ENCODE measurements at places on chromosomes 1 and 21.

DNA sequence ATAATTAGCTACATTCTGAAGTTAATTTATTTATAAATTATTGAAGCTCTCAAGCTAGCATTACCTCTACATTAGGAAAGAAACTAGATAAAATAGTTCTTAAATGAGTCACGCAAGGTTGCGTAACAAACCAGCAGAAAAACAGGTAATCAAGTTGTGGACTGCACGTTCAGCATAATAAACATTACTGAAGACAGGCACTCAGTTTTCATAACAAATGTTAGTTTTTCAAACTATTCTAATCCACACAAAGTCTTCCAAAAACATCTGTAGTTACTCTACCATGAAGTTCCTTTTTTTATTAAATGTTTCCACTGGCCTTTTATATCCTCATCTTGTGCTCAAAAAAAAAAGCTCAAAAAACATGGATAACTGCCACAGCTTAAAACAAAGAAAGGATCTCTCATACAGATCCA, 1.3 kb downstream of the TOR1AIP2 start:
- no peak for DNase-seq

- DNase-seq: no peak
These were observed 3.9 kb downstream of the ARHGEF2 start for GRCh38 chr1:155974208-155975115.

DNA sequence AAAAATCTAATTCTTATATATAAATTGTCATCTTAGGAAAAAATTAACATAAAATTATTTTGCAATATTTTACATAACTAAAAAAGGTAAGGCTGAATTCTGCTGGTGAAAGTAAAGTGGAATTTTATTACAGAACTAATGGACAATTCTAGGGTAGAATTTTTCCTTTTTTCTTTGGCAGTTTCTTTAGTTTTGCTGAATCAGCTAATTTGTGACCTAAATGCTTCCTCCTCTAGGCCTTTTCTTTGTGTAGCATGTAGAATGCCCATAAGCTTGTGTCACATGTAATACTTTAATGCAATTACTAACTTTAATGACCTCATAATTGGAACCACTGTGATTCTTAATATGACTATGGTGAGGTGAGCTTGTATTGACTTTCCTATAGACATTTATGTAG, 1378.4 kb upstream of the ADGRL4 start:
- no peak for DNase-seq

DNA sequence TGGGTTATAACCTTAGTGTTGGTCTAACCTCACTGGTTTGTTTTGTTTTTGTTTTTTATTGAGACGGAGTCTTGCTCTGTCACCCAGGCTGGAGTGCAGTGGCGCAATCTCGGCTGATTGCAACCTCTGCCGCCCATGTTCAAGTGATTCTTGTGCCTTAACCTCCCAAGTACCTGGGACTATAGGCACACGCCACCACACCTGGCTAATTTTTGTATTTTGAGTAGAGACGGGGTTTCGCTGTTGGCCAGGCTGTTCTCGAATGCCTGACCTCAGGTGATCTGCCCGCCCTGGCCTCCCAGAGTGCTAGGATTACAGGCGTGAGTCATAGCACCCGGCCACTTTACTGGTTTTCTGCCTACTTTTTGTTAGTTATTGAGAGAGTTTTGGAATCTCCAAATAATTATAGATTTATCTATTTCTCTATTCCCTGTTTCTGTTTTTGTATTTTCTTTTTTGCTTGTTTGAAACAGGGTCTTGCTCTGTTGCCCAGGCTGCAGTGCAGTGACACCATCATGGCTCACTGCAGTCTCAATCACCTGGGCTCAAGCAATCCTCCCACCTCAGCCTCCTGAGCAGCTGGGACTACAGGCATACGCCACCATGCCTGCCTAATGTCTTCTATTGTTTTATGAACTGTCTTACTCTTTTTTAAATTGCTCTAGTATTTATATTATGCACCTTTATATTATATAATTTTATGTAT, 21.4 kb downstream of the SMG7 start:
- no peak for DNase-seq

DNA sequence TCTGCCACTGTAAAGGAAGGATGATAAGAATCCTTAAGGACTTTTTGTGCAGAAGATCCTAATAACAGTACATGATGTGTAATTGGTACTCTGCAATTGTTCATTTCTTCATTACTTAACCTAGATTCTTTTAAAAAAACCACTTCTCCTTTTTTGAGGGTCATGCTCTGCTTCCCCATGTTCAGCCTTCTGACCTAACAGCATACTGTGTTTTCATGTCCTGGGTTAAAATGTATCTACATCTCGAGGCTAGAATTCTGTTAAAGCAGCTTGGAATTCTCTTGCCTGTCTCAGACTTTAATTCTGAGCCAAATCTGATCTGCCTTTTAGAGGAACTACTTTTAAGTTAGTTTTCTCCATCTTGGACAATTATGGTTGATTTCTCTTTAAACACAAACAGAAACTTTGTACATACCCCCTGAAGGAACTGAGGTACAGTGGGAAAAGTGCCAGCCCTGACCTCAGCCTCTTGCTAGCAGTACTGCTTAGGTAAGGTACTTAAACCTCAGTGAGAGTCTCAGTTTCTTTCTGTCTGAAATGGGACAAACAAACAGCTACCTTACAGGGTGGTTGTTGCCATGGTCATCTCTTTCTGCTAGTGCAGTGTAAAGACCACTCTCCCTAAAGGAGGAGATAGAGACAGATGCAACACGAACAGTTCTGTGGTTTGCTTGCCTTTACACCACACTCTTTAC, 103.2 kb upstream of the DYNLT5 start:
- DNase-seq: no peak

- no peak for DNase-seq
These were observed 37.8 kb downstream of the NSL1 start for GRCh38 chr1:212753749-212754148.

DNA sequence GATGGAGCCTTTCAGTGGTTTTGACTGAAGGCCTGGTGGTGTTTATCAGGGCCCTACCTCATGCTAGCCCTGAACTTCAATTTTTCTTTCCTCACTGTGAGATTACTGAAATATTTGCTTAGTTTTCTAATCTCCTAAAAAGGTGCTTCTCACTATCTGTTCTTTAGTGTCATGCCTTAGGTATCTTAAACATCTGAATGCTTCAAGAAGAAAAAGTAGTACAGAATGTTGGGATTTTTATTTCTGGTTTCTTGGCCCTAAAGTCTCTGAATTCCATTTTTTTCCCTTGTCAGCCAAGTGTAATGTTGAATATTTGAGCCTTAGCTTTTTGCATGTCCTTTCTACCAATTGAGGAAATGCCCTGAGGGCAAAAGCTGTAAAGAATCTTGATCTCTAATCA, 47.9 kb upstream of the PRKACB start:
- no peak for DNase-seq

GRCh38 chr21:39178421-39178820, 4.8 kb downstream of the PSMG1 start:
- DNase-seq: no peak

DNA sequence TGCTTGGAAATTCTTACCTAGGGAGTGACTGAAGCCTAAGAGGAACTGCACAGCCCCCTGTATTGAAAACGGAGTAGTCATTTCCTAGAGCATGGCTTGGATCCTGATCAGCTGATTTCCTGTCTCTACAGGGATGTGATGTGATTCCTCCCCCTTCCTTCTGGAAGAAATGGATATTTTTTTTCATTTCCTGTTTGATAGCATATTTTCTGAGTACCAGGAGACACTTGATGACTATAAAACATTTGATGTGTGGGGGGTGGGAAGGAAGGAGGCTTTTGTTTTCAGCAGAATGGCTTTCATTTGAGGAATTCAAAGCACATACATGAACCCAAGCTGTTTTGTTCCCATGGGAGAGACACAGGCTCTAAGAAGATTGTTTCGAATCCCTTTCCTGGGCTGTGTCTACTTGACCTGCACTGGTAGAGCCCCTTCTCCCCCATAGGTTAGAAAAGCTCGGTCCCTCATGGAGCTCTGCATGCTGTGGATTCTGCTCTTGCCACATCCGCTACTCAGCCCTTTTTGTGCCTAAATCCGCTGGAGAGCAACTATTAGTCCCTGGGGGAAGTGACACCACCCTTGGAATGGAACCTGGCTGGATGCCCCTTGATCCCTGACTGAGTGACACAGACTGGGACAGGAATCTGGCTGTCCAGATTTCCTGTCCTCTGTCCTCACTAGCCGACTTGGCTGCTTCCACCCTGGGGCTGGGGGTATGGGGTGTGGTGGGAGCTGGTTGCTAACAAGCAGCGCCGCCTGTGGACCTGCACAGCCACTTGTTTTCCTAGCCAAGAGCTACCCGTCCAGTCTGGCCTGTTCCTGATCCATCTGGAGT, 71.8 kb upstream of the MACF1 start:
- DNase-seq: no peak

DNA sequence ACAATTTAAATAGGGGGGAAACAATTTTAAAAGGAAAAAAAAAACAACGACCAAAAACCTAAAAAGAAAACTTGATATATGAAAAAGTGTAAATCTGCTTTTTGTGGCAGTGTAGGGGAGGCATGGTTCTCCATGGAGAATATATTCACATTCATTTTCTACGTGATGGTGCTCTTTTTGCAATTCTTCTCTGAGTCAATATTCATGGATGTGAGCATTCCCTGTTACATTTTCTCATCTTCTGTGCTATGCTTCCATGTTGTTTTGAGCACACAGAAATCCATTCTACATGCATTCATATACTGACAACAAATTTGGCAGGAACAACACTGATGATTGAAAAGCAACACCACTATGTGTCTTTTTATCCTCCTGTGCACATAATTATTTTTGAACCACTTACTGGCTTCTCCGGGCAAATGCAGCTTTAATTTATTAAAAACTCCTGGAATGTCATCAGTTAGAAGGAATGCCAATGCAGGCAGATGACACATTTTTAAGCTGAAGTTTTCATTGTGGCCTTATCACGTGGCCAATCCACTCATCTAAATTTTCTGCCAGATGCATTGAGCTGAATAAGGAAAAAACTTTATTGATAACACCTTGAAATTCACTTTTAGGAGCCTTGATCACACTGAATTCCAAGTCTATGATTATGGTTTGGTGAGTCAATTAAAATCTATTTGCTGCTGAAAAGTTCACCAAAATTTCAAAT, 590.6 kb downstream of the NUF2 start:
- no peak for DNase-seq

GRCh38 chr1:55320891-55321290, 105.7 kb upstream of the USP24 start:
- no peak for DNase-seq

- peak; percentile 19 for DNase-seq
These were observed 30.6 kb downstream of the OMA1 start for GRCh38 chr1:58515794-58516401.

DNA sequence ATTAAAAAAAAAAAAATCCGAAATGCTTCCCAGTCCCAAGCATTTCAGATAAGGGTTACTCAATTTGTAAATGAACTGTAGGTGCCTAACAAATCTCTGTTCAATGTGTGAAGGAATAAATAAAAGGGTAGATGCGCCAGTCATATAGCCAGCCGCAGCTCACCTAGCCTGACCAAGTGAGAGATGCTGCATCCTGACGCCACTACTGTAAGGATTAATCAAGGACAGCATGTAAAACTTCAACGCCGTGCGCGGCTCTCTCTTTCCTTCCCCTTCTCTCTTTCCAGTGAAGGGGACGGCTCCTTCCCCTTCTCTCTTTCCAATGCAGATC, 441 bp downstream of the PPT1 start:
- no peak for DNase-seq

DNA sequence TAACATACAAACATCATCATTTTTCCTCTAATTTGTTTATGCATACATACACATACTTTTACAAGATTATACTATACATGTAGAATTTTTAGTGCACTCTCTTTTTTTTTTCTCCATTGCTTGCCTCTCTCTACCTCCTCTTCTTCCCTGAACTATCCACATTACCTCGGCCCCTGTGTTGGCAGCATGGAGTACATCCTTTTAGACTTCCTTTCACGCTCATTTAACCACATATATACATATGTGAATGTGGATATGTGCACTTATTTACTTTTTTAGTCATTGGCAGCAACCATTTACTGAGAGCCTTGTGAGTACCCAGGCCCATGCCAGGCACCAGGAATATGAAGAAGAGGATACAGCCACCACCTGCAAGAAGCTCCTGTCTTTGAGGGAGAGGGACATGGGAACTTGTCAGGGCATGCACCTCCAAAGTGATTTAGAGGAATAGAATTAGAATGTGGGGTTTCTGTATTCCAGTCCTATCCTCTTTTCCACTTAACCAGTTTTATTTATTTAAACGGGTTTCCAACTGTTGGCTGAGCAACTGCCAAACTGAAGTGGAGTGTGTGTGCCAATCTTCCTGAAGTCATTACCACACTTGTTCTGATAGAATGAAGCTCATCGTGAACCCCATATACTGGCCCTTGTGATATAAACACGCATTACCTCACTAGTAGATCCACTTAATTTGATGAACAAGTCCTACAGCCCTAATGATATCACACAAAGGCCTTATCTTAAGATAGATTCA, 212.6 kb downstream of the TNR start:
- no peak for DNase-seq

DNA sequence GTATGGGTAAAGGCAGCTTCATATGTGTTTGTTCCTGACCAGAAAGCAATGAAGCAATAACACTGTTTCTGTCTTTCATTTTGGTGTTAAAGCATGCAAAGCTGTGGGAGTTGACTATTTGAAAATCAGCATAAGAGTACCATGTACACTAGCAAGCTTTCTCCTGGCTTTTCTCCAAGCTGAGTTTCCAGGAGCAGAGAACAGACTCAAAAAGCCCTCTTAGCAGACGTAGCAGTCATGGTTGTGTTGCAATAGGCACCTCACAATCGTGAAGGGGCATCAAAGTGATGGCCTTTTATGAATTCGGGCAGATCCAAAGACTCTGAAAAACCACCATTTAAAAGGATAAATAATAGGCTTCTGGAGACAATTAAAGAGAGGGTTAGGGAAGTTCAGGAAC, 159.7 kb downstream of the PTGER3 start:
- no peak for DNase-seq

DNA sequence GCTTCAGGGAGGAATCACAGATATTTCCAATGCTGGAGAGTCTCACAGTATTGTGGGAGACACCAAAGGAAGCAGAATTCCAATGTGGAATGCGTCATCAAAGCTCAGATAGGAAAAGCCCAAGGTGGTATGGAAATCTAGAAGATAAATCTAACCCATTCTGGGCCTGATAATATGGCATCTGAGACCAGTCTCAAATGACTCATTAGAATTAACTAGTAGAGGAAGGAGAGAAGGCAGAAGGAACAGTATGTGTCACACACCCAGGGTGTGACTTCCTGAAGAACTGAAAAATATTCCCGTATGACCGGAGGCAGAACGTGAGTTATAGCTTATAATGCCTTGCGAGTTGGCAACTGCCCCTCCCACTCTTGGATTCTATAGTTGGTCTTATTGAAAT, 499.2 kb downstream of the PLPP3 start:
- no peak for DNase-seq
